ENCODE measurements at places on chromosomes 6 and 20.

- DNase-seq = no peak
These were observed 639 bp upstream of the ZNF335 start for GRCh38 chr20:45972500-45973183.

DNA sequence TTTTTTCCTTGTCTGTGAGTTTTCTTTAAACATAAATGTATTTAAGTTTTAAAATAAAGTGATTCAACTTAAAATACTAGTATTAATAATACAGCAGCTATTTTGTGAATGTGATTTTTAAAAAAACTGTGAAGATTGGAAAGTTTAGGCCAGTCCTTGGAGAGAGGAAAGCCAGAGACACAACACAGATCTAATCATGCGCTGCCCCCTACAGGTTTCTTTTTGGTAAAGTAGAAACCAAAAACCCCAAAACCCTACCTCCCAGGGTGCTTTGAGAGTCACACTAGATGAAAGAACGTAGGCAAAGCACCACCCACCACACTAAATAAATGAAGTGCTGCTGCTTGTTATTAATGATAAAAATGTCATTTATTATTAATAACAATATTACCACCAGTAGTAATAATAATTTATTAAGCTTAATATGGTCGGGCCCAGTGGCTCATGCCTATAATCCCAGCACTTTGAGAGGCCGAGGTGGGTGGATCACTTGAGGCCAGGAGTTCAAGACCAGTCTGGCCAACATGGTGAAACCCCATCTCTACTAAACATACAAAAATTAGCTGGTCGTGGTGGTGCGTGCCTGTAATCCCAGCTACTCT lies 33.7 kb downstream of the SLC9A8 start:
- peak; percentile 53 for DNase-seq

DNA sequence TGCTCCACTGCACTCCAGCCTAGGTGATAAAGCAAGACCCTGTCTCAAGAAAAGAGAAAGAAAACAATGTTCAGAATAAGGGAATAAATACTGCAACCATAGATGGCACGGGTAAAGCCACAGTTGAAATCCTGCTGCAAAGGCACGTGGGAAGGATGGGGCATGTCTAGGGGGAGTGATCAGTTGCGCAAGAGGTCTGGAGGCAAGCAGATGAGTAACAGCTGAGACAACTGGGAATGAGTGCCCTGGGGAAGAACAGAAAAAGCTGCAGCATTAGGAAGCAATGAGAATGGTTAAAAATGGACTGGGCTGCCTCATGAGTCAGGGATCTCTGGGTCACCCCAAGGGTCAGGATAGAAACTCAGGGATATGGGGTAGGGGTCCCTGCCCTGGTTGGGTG lies 96.3 kb downstream of the GMPR start:
- no peak for DNase-seq

DNA sequence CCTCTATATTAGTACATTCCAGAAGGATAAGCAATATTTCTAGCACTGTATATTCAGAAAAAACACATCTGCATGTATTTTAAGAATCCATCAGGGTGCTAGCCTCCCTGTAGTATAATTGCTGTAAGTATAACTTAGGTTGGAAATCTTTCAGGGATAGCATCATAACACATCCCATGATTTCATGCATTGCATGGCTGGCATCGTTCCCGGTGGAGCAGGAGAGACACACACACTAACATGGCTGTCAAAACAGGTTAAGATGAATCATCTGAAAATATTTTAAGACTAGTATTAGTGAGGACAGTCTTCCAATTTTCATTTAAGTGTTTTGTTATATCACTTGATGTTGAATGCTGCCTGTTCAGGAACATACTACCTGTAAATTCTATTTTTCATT lies 32.1 kb upstream of the CENPW start:
- no peak for DNase-seq

GRCh38 chr6:22709803-22710202 lies 140.4 kb downstream of the HDGFL1 start:
- no peak for DNase-seq

GRCh38 chr20:40463171-40463570 lies 225.9 kb downstream of the MAFB start:
- no peak for DNase-seq

- DNase-seq = no peak
These were observed 120.9 kb downstream of the COL12A1 start for GRCh38 chr6:75084872-75085381.

DNA sequence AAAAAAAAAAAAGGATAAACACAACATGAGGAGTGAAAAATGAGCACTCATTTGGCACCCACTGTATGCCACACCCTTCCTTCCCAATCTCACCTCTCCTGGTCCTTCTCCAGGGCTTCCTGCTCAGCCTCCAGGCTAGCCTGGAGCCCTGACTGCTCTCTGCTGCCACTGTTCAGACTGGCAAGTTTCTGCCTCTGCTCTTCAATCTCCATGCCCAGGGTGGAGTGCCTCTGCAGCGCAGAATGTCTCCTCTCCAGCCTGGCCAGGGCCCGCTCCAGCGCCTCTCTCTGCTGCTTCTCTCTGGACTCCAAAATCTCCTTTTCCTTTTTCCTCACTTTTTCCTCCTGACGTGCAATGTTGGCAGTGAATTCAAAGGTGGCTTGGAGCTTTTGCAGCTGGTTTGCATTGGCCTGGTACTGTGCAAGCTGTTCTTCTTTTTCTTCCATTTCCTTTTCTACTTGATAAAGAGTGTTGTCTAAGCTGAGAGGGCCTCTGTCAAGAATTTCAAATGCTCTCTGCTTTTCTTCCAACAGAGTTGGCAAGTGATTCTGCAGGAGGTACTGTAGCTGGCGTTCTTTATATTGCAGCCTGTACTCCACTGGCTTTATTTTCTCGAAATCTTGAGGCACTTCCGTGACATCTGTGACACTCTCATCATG lies 194.4 kb downstream of the KIF16B start:
- DNase-seq = no peak

GRCh38 chr6:25872814-25873213 lies 1.2 kb downstream of the SLC17A3 start:
- DNase-seq = no peak

DNA sequence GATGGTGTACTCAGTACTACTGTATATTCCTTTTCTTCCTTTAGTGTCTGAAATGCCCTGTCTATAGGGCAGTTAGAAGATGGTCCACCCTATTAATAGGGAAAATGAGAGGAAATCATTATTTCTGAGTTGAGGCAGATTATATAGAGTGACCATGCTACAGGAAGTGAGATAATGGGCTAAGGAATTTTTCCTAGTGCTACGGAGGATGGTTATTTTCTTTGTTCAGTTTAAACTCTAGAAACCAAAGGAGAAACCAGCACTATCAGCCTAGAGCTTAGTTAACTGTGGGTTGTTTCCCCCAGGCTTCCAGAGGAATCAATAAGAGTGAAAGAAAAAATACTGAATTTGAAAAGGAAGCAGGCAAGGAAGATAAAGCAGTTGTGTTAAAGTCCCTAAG lies 474 bp downstream of the TSBP1 start:
- no peak for DNase-seq

DNA sequence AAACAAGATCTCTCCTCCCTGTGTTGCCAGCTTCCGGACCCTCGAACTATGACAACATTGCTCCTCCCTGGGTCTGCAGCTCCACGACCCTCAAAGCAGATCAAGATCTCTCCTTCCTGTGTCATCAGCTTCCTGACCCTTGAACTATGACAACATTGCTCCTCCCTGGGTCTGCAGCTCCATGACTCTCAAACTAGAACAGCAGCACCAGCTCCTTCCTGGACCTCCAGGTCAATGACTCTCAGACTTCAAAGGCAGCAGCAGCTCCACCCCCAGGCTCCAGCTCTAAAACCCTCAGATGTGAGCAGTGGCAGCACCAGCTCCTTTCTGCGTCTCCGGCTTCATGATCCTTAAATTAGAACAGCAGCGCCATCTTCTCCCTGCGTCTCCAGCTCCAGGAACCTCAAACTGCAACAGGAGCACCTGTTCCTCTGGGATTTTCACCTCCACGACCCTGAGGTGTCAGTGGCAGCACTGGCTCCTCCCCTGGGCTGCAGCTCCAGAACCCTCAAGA lies 341.0 kb upstream of the SULF2 start:
- DNase-seq = no peak

- no peak for DNase-seq
These were observed 18.1 kb downstream of the ADGRB3 start for GRCh38 chr6:68653074-68653705.

DNA sequence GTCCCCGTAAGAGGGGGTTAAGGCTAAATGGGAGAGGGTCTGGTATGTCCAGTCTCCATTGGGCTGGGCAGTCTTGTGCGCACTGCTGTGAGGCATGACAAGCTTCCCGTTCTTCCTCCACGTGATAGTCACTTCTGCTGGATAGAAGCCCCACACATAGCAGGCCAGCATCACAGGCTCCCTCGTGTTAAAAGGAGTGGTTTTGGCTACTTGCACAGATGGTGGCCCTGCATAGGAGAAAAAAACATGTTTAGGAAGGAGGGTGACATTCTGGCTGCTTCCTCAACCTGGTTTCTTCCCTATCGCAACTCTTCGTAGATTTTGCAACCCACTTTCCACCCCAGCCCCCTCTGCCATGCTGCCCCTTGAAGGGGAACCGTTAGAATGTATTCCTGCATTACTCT lies 3.6 kb downstream of the HLA-DMB start:
- DNase-seq = no peak

Measured in SHP77 (cell line).